Psoas muscle (tissue), 8 donors: ENCODE measurements at places on chromosomes 16 and 17. TPM values are rescaled to one million over a fixed set of nuclear protein-coding genes. Genes with fewer than 3 reads are reported as not detected.
A peak's percentile ranks its signal among the peaks of the same experiment; 100 is the strongest.

DNA sequence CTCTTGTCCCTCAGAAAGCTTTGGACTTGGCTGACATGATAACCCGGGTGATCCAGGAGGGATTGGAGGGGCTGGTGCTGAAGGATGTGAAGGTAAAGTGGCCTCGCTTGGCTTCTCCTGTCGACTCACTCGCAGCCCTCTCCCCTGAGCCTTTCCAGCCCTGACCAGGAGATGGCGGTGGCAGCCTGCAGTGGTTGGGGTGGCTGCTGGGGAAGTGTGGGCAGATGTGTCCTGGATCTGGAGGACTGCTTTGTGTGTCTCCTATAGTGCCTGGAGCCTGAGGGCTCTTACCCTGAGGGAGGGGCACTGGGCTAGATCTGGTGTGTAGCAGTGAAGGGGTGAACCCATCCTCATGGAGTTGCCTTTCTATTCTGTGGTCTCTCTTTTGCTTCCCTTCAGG, 17.9 kb downstream of the LIG3 start:
- DNase-seq, result peak; percentile 79

The TMEM100 gene
- polyA plus RNA-seq, result 2.3 TPM

- no peak for DNase-seq
Measured at GRCh38 chr17:56979091-56979480, 1.2 kb downstream of the SCPEP1 start.

- no peak for DNase-seq
Measured at GRCh38 chr17:72837335-72837734, 255.2 kb downstream of the SLC39A11 start.
